Hair follicular keratinocyte (primary cell): ENCODE measurements at places on chromosomes 12 and 14. TPM values are rescaled to one million over a fixed set of nuclear protein-coding genes. Genes with fewer than 3 reads are reported as not detected.

The PACS2 gene
- 31.4 and 53.8 TPM in 2 replicates for total RNA-seq

The SLC10A1 gene
- total RNA-seq = not detected in 2 replicates

The TUBA1B gene
- total RNA-seq = 1,252 and 3,423 TPM in 2 replicates

The MUCL1 gene
- total RNA-seq = not detected in 2 replicates

The GMFB gene
- 46.1 and 56.4 TPM in 2 replicates for total RNA-seq

The CACNA2D4 gene
- total RNA-seq = 0.16 TPM in 1 of 2 replicates, not detected in the other

The MYF6 gene
- total RNA-seq = not detected in 2 replicates

The FGF23 gene
- not detected in 2 replicates for total RNA-seq

The KRT1 gene
- 2.3 TPM in 1 of 2 replicates, not detected in the other for total RNA-seq

The GPR68 gene
- total RNA-seq = 5.0 and 5.4 TPM in 2 replicates

The DACT1 gene
- under 0.01 TPM in 1 of 2 replicates, not detected in the other for total RNA-seq

The TMTC2 gene
- 2.4 and 3.1 TPM in 2 replicates for total RNA-seq

The DDX51 gene
- total RNA-seq = 7.3 and 11.2 TPM in 2 replicates

The P2RX2 gene
- not detected in 2 replicates for total RNA-seq

The ADCY6 gene
- 5.7 and 11.2 TPM in 2 replicates for total RNA-seq

The IFNG-AS1 gene
- total RNA-seq = not detected in 2 replicates

The TMEM119 gene
- total RNA-seq = 0.08 and 0.49 TPM in 2 replicates

The MANSC4 gene
- total RNA-seq = not detected in 2 replicates

The MDGA2 gene
- 0.08 TPM in 1 of 2 replicates, not detected in the other for total RNA-seq

The PRH2 gene
- total RNA-seq = not detected in 2 replicates

The WNT1 gene
- not detected in 2 replicates for total RNA-seq

The NANOG gene
- total RNA-seq = not detected in 2 replicates

The SLC6A12 gene
- total RNA-seq = not detected in 2 replicates

The CMA1 gene
- total RNA-seq = not detected in 2 replicates

The MIP gene
- not detected in 2 replicates for total RNA-seq

The DPY19L2 gene
- 0.70 and 2.9 TPM in 2 replicates for total RNA-seq

The NFE2 gene
- not detected in 2 replicates for total RNA-seq

The TPI1 gene
- total RNA-seq = 989 and 1,326 TPM in 2 replicates

The ACOT4 gene
- total RNA-seq = 1.3 and 1.6 TPM in 2 replicates

The SLC22A17 gene
- total RNA-seq = 1.4 and 5.9 TPM in 2 replicates

The KRT83 gene
- not detected in 2 replicates for total RNA-seq

The TEX52 gene
- not detected in 2 replicates for total RNA-seq

The KLRD1 gene
- not detected in 2 replicates for total RNA-seq

The RERG gene
- total RNA-seq = not detected in 2 replicates

The GPHN gene
- 16.3 and 29.2 TPM in 2 replicates for total RNA-seq

The OR4K5 gene
- total RNA-seq = not detected in 2 replicates

The NRL gene
- total RNA-seq = 1.2 and 2.2 TPM in 2 replicates

The JKAMP gene
- total RNA-seq = 41.7 and 49.9 TPM in 2 replicates

The IGF1 gene
- not detected in 2 replicates for total RNA-seq

The SLC25A21 gene
- total RNA-seq = 0.23 and 0.34 TPM in 2 replicates

The DNAJC22 gene
- 0.11 TPM in 1 of 2 replicates, not detected in the other for total RNA-seq
